ENCODE measurements at places on chromosomes 11 and 22.

DNA sequence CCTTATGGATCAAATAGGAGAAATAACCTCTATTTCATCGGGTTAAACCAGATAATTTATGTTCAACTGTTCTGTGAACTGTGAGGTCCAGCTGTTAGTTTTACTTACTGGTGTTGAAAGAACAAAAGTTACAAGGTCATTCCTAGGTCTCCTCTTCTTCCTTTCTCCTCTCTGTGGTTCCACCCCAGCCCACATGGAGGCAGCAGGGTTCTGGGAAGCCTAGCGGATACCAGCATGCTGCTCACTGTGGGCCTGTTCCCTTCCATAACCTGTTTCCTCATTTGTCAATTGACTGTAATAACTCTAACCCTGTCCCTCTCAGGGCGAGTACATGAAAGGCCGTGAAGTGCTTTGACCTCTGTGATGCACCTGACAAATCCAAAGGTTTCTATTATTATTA is 27.8 kb downstream of the RELT start:
- no peak for DNase-seq

- no peak for DNase-seq
Measured at GRCh38 chr22:44237290-44237689, 56.6 kb downstream of the PARVG start.

DNA sequence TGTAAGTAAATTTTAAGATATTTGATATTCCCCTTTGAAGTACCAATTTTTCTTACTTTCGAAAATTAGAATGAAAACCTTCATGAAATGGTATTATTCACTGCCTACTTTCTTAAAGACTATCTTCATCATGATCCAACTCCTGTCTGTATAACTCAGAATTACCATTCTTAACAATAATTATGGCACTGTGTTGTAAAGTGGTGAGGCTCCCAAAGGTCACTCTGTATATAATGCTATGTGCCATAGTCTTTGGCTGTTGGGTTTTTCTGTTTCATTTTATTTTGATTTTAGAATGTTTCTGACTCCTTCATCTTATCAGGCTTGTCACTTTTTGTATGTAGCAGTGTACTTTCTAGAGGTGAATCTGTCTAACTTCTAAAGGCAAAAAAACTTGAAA is 52.4 kb downstream of the MAML2 start:
- DNase-seq = no peak

DNA sequence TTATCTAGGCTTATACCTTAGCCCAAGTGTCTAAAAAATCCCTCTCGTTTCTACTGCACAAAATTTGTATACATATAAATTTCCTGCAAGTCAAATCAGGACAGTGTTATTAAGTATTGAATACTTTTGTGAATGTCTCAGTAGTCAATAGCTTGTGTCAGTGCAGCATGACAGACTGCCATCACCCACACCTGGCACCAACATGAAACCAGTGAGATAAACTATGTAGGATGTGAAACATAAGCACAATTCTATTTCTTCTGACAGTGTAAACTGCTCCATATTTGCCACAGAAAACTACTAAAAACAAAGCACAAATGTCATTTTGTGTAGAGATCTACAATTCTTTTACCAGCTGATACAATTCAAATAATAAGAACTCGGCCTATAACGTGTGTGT is 542.1 kb upstream of the LUZP2 start:
- no peak for DNase-seq

DNA sequence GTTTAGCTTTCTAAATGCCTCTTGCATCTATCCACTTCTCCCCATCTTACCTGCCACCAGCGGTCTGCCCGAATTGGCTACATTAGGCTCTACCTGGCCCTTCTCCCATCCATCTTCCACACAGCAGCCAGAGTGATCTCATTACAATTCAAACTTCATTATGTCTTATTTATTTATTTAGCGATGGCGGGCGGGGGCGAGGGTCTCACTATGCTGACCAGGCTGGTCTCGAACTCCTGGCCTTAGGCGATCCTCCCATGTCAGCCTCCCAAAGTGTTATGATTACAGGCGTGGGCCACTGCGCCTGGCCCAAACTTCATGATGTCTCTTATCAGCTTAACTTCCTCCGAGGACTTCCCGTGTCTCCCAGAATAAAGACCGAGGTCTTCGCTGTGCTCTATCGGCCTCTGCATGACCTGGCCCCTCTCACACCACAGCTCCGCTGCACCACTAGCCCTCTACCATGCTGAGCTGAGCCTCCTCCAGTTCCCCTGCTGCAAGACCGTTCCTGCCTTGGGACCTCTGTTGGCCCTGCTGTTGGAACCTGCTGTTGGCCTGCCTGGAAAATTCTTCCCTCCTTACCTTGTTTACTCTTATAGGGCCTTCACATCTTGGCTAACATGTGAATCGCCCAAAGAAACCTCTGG is 870 bp upstream of the CTTN start:
- no peak for DNase-seq

- no peak for DNase-seq
Measured at GRCh38 chr11:65808744-65809341, 22.0 kb downstream of the OVOL1 start.

DNA sequence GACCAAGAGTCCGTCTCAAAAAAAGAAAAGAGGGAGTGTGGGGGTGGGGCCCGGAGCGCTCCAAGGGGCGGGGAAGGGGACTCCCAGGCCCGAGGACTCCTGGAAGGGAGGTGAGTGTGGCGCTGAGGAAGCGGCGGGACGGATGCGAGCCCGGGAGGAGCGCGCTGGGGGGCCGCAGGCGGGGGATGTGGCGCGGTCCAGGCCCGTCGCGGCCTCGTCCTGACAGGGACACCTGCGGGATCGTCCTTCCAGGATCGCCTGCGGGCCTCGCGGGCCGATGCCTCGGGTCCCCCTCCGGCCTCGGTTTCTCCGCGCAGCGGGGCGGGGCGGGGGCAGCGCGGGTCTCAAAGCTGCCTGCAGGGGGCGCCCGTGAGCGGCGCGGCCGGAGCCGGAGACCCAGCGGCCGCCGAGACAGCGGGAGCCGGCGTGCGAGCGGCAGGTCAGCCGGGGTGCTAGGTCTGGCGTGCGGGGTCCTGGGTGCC is 3.8 kb upstream of the ADORA2A start:
- DNase-seq = no peak

- DNase-seq = no peak
Measured at GRCh38 chr11:116862951-116863350, 25.5 kb upstream of the APOA1 start.

DNA sequence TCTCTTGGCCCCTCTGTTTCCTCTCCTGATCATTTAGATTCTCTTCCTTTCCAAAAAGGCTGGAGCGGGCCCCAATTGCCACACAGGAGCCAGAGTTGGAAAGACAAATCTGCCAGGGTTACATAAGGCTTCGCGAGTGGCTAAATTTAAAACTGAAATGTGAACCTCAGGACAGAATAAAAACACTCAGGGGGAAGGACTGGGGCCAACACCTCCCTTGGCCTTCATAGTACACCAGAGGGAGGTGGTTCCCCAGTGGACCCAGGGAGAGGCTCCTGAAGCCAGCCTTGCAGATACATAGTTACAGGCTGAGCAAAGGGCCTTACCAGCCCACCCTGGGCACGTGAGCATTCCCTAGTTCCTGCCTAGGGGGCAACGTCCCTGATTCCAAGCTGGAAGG is 150.1 kb downstream of the MN1 start:
- no peak for DNase-seq

GRCh38 chr11:19907839-19908238 is 195.2 kb downstream of the NAV2 start:
- DNase-seq = no peak

- DNase-seq = peak; percentile 11
Measured at GRCh38 chr11:35305670-35306382, 113.5 kb downstream of the SLC1A2 start.

DNA sequence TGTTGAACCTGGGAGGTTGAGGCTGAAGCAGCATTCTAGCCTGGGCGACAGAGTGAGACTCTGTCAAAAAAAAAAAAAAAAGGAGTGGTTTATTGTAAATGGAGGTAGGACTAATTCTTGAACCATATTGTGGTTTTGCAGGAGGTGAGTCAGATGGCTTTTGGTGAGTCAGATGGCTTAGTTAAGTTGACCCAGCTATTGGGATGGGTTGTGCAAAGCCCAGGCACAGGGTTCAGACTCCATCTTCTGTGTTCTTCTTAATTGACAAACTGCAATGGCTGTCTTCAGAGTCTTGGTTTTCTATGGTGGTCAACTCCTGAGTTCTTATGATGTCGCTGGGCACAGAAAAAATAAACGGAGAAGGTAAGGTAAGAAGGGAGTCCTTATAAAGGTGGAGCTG is 182.7 kb downstream of the ADAMTS15 start:
- no peak for DNase-seq

GRCh38 chr11:17286332-17286731 is 9.8 kb downstream of the NUCB2 start:
- no peak for DNase-seq

DNA sequence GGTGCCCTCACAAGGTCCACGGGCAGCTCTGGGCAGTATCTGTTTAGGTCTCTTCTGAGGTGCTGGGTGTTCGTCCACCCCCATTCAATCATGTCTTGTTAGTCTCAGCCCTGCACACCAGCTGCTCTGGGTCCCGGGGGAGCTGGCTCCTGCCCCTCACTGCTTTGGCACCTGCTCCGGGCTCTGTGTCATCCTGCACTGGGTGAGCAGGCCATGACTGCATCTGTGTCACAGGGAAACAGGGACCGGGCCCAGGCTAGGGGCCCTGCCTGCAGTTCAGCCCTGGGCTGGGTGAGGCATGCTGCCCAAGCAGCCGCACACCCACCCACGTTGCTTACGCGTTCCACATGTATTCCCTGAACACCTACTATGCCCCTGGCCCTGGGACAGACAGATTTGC is 43.9 kb downstream of the ELFN2 start:
- DNase-seq = no peak

DNA sequence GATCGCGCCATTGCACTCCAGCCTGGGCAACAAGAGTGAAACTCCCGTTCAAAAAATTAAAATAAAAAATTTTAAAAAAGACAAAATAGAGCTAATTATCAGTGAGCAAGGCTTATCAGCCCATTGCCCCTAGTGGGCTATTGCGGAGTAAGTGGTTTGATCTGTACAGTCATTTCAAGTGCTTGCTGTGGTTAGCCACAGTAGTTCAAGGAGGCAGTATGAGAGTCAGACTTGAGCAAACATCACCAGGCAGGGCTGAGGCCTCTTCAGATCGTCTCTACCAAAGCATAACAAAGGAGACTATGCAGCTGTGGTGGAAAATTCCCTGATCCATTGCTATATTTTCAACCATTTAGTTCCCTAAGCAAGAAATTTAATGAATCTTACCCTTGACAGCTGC is 4.3 kb upstream of the SBF2 start:
- no peak for DNase-seq

DNA sequence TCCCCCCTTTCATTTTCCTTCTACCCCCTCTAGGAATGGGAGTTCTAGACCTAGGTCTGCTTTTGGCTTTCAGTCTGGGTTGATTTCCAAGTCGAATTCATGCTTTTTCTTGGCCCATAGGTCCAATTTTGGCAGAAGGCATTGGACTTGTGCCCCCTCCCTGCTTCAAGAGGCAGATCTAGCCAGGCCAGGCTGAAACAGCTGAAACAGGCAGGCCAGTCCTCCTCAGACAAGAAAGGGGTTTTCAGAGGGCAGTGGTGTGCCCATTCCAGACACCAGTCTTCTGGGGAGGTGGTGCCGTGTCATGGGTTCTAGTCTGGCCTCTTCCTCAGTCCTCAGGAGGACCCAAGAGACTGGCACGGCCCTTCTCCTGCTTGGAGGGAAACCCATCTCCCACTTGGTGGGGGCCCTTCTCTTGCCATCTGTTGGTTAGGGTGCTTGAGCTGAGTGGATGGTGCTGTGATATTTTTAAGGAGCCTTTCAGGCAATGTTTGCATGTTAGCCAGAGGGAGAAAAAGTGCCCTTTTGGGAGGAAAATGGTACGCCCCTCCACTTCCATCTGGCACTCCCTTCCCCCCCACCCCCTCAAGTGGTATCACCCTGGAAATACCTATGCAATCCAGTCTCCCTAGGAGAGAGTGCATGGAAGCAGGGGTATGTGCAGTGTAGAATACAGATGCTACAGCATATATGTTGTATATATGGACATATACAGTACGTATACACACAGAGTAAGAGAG is 53.6 kb downstream of the SYT13 start:
- no peak for DNase-seq

DNA sequence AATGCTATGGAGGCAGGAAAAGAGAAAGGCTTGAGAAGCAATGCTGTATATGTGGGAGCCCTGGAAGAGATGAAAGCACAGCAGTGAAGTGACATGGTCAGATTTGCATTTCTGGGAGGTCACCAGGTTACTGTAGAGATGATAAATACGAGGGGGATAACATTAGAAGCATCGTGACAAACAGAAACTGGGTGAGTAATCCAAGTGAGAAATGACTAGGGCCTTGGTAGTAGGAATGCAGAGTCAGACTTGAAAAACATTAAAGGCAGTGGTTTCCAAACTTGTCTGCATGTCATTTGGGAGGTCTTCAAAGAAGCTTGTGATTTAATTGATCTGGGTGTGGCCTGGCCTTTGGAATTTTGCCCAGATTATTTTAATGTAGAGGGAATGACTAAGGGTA is 43.9 kb downstream of the CCDC34 start:
- DNase-seq = no peak

- DNase-seq = no peak
Measured at GRCh38 chr22:42187646-42188045, 57.0 kb upstream of the CYP2D6 start.

DNA sequence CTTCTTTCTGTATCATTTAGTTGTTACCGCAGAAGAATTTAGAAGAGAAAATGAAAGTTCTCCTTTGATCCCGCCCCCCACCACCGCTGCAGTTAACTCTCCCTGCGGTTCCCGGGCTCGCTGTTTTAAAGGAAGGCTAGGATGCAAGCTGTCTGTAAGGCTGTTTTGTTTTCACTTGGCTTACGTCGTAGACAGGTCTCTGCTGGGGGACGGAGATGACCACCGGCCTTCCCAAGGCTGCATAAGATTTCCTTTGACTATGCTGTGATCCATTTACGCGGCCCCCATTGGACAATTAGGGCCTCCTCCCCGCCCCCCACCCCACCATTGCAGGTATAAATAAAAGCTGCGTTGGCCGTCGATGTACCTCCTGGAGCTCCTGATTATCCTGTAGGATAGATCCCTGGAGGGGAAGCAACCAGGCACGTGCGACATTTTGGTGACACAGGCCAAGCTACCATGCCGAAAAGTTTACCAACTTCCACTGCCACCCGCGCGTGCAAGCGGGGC is 1.4 kb upstream of the CPT1A start:
- DNase-seq = no peak

- DNase-seq = peak; percentile 9
Measured at GRCh38 chr11:47714554-47715081, 551 bp downstream of the AGBL2 start.

DNA sequence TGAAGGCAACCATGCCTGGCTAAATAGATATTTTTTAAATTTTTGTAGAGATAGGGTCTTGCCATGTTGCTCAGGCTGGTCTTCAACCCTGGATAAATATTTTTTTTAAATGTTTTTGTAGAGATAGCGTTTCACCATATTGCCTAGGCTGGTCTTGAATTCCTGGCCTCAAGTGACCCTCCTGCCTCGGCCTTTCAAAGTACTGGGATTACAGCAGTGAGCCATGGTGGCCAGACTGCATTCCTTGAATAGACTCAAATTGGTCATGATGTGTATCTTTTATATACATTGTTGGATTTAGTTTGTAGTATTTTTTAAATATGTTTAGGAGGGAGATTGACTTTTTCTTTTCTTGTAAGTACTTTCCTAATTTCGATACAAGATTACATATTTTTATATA is 325.7 kb upstream of the C11orf87 start:
- DNase-seq = no peak

All from COR-L47 (cell line).